ENCODE measurements at places on chromosomes 1 and 21. TPM values are rescaled to one million over a fixed set of nuclear protein-coding genes. Genes with fewer than 3 reads are reported as not detected.
A peak's percentile ranks its signal among the peaks of the same experiment; 100 is the strongest.

- no peak for DNase-seq
Measured at GRCh38 chr1:30763651-30764248, 6.2 kb upstream of the LAPTM5 start.

GRCh38 chr1:225817611-225818061 lies 7.7 kb downstream of the EPHX1 start:
- peak; percentile 87 for DNase-seq

DNA sequence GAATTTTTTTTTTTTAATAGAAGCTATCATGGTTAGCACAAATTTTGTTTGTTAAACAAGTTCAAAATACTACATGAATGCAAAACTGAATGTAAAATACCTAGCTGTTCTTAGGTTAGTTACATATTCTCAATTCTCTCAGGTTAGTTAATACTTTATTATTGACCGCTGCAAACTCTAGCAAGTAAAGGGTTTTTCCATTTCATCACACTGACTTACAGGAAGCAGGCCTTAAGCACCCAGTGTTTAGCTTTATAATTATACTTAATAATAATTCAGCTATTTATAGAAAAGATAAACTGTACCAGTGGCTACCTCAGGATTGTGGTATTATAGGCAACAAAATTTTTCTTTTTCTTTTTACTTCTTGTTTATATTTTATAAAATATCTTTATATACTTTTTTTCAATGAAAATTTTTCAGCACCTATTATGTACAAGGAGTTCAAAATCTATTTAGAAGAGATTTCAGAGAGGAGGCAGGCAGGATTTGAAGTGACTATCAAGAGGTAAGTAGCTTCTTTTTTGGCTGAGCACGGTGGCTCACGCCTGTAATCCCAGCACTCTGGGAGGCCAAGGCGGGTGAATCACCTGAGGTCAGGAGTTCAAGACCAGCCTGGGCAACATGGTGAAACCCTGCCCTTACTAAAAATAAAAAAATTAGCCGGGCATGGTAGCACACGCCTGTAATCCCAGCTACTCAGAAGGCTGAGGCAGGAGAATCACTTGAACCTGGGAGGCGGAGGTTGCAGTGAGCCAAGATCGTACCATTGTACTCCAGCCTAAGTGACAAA lies 17.9 kb downstream of the PLPP3 start:
- no peak for DNase-seq

- no peak for DNase-seq
Measured at GRCh38 chr1:14003552-14003951, 303.6 kb downstream of the PRDM2 start.

DNA sequence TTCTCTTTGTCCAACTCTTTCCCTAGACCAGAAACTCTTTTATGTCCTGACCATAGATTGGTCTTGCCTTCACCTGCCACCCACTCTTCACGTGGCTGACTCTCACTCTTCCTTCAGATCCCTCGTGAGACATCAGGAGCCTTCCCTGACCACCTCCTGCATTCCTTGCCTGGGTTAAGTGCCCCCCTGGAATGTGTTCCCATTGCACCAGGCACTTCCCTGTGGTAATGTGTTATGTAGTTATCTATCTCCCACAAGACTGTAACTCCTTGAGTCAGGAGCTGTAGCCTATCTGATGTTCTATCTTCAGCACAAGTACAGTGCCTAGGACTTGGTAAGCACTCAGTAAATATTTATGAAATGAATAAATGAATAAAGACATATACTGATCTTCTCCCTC lies 111.2 kb upstream of the CTTNBP2NL start:
- DNase-seq = no peak

- no peak for DNase-seq
Measured at GRCh38 chr1:10622910-10623685, 148.3 kb downstream of the PEX14 start.

DMRTA2 gene
- 0.41 TPM for total RNA-seq

USF1 gene
- total RNA-seq = 57.9 TPM
